GM04503 (cell line): ENCODE measurements at places on chromosomes 7 and 10.

DNA sequence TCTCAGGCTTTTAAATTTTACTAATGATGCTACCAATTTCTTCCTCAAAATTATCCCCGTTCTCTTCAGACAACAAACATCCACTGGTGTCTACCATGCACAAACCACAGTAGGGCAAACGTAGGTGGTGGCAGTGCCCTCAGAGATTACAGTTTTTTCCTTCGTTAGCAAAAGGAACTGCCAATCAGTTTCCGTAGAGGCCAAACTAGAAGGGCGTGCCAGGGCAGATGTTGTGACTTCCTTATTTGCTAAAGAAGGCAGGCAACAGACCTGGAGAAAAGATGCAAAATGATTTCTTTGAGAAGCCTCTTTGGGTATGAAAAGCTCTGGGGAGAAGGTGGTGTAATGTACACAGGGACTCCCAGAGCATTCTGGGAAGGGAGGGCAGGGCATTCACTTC lies 7.6 kb upstream of the FAM180A start:
- no peak for DNase-seq

- DNase-seq = peak; percentile 87
These were observed 175.9 kb downstream of the CCDC71L start for GRCh38 chr7:106485031-106485551.

DNA sequence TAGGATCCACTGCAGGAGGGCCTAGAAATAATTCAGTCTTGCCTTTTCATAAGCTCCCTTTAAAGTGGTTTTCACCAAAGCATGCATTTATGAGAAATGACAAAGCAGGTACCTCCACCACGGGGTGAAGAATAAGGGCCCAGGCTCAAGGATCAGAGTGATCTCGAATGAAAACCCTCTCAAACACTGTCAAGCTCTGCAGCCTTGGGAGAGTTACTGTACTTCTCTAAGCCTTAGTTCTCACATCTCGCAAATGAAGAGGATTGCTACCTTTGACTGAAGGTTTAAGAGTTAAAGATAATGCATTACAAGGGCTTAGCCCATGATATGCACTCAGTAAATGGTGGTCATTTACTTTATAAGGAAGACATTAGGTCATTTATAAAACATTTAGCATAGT lies 81.7 kb downstream of the CUBN start:
- DNase-seq = no peak

DNA sequence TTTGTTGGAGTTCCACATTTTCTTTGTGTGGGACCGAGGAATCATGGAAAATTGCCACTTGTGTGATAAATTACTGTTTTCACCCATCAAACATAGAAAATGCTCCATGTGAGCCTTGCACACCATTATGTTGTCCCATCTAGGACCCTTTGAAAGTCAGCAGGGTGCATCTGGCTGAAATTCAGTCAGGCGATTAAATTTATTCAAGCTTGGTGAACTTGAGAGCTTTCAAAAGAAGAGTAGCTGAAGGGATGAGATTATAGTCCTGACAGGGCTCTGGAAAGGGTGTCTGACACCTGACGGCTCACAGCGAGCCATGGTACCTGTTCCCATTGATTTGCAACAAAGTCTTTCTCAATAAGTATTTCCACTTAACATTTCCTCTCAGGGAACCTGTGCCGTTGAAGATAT lies 399.7 kb upstream of the ETV1 start:
- no peak for DNase-seq

DNA sequence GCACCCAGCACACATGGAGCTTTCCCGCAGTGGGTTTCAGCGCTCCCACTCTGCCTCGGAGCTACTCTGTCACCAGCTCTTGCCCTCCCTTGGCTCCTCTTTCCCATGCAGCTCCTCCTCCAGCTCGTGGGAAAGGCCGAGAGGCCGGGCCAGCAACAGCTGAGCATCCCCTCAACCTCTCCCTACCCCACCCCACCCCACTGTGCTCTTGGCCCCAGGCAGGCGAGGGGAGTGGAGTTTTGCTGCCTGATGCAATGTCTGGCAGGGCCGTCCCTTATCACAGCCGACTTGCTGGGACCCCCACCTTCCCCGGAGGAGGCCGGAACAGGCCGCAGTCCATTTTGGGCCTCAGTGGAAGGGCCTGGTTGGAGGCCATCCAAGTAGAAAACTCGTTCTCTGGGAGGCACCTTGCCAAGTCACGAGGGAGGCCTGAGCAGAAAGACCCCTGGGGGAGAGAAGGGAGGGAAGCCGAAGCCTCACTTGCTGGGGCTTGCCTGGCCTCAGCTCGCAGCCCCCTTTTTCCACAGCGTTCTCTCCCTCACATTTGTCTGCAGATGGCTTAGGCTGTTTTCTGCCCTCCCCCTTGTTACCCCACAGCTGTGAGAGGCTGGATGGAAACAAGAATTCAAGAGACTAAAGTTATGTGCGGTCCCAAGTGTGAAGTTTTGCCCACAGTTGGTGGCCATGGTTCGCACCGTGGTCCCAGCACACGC lies 35.3 kb downstream of the CHST3 start:
- no peak for DNase-seq

DNA sequence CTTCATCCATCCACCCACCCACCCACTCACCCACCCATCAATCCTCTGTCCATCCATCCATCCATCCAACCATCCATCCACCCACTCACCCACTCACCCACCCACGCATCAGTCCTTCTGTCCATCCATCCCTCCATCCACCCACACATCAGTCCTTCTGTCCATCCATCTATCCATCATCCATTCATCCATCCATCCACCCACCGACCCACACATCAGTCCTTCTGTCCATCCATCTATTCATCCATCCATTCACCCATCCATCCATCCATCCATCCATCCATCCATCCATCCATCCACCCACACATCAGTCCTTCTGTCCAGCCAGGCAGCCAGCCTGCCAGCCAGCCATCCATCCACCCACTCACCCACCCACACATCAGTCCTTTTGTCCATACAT lies 15.8 kb upstream of the GRIFIN start:
- DNase-seq = no peak

DNA sequence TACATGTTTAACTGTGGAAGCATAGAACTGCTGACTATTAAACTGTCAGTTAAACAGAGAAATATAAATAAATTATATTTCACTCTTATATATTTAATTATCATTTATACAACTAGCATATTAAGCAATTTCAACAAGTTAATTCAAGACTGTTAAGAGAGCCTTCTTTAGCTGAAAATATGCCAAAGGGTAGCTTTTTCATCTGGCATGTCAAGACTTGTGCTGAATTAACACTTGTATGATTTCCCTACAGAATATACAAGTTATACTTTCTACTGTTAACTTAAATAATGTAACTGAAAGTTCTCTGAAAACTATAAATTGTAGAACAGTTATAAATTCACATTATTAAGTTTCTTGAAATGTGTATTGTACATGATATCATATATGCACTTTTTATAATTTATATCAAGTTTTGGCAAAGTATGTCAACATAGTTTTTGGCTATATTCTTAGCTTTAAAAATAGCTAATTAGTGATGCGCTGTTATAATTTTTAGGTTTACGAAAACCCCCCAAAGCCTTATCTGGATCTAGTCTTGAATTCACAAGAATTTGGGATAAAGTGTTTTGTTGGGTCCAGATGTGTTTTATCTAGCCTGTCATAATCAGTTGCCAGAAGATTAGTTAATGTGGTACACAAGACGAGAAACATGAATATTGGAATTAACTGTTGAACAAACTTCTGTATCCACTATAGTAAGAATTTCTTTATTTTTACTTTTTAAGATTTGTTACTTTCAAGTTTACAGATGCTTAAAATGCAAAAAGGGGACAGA lies 231.1 kb upstream of the FOXP2 start:
- DNase-seq = no peak

DNA sequence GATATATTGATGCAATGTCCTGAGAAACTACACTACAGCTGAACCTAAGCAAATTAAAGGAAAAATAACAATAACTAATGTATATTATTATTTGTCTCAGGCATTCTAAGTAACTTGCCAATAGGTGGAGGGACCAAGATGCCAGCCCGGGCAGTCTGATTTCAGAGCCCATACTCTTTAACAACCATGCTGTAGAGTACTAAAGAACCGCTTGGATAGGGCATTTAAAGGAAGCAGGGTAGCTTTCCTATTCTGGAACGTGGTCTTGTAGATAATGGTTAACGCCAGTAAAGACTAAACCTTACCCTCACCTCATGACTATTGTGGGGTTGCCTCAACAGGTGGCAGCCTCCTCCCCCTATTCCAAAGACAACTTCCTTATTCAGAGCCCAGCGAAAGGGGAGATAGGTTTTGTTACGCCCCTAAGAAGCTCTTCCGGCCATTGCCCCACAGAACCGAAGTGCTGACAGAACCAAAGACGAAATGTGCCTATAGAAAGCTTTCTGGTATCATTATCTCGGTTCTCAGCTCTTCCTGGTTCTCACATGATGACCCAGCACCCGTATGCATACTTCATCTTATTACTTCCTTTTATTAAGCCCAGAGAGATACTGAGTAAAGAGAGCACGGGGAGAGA lies 707 bp upstream of the C1GALT1 start:
- no peak for DNase-seq

DNA sequence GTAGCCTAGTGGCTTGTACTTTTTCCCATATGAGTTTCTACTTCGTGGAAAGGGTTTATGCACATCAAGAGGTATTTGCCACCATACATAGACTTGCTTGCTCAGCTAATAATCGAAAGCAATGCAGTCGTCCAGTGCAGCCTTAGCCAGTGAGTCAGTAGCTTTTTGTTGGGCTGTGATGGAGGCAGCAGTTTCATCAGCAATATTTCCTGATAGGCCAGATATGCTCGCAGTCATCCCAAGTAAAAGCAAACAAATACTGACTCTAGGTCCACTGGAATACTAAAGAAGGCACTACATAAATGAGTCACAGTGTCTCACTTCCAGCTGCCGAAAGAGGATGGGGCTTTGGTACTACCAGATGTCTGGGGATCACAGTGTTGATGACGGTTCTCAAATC lies 2.1 kb upstream of the BNIP3 start:
- DNase-seq = peak; percentile 67

- no peak for DNase-seq
These were observed 20.5 kb downstream of the CHCHD3 start for GRCh38 chr7:133061357-133061756.
